ENCODE measurements at places on chromosomes 1 and 21.
A peak's percentile ranks its signal among the peaks of the same experiment; 100 is the strongest.

- DNase-seq = peak; percentile 51
Observed at GRCh38 chr1:8374812-8375211, 56.9 kb downstream of the SLC45A1 start.

GRCh38 chr1:233025157-233025556 lies 74.7 kb downstream of the NTPCR start:
- DNase-seq = peak; percentile 44

DNA sequence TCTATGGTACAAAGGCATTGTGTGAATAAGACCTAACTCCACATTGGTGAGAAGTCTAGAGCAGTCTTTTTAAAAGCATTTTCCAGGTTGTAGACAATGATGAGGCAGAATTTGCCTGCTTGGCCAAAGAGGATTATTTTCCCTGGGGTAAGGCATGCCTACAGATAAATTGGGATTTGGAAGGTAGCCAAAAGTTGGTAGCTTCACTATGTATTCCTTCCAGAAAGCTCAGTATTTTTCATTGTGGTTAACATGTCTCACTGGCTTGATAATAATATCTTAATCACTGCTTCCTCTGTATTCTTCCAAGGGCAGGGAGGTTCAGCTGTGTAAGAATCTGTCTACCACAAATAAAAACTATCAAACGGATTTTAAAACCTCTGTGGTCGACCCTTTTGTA lies 590.8 kb upstream of the PRMT6 start:
- DNase-seq = no peak

- DNase-seq = no peak
Observed at GRCh38 chr1:84634536-84635205, 55.6 kb downstream of the SSX2IP start.

GRCh38 chr1:92314024-92314423 lies 15.2 kb downstream of the RPAP2 start:
- no peak for DNase-seq

- DNase-seq = no peak
Observed at GRCh38 chr1:173893611-173894010, 23.5 kb downstream of the SERPINC1 start.

DNA sequence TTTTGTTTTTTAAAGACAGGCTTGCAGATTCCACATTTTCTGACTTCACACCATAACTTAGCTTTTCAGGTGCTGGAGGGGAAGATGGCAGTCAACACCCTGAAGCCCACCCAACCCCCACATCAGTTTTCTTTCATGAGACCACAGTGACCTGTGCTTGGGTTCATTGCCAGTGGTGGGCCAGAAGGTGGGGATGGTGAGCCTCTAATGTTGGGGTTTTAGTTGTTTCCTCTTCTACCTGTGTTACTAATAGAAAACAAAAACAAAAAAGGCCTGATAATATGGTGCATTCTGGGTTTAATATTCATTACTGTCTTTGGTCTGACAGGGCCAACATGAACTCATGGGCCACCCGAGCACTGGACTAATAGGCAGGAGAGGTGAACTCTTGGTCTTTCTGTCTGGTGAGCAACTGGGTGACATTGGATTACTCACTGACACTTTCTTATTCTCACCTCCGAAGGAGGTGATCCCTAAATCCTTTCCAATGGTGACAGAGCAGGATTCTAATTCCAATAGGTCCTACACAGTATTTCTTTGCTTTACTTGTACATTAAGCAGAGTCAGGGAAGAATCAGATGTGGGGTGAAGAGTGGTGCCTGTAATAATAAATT lies 132.8 kb downstream of the CLIC6 start:
- no peak for DNase-seq

DNA sequence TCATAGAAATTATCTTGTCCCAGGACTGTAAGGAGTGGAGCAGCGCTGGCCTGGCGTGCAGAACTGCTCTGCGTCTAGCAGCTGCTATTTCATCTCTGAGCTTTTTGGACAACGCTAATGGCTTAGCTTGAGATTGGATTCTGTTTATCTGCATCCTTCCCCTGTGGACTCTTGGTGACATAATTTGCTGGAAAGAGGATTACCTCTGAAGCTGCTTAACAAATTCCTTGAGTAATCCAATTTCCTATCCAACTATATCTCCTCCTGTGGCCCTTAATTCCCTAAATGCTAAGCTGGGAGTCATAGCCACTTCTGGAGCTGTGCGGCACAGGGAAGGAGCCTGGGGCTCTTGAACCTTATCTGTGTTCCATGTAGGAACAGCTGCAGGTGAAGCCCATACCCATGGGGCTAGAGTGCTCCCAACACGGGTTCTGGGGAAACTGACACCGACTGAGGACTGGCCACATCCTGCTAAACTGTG lies 43.2 kb downstream of the IL6R start:
- no peak for DNase-seq

Measured in AG10803 (cell line).